Activated CD8-positive, alpha-beta memory T cell treated with anti-CD3 and anti-CD28 coated beads, Interleukin-2, amount 50 U/mL, for 4 hours (primary cell): ENCODE measurements at places on chromosomes 4 and X.

- no peak for DNase-seq
Measured at GRCh38 chr4:92231511-92231910, 72.3 kb upstream of the GRID2 start.

GRCh38 chr4:87502580-87503238 lies 26.5 kb downstream of the SPARCL1 start:
- no peak for DNase-seq

- DNase-seq = no peak
Measured at GRCh38 chr4:8682725-8683124, 90.2 kb downstream of the CPZ start.

- DNase-seq = no peak
Measured at GRCh38 chr4:15651676-15652075, 3.5 kb downstream of the FBXL5 start.

DNA sequence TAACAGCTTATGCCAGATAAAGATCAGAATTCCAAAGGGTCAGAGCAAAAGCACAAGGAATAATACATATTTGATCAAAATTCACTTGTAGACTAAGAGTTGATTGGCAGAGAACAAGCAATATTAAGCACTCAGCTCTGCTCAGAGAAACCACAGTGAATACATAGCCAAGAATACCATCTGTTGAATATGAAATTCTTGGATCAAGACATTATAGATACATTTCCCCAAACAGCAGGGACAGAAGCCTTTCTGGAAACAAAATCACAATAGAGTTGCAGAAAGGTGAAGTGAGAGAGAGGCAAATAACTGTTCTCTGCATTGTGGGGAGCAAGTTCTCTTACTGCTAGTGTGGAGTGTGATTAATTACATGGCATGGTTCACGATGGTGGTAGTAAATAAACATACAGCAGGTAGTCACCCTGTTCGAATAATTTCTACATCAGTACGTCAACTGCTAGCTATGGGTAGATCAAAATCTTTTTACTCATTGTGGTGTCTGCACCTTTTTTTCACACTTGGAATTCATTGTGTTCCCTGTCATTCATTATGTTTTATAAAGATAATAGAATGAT lies 366.7 kb downstream of the PCDH7 start:
- DNase-seq = no peak

DNA sequence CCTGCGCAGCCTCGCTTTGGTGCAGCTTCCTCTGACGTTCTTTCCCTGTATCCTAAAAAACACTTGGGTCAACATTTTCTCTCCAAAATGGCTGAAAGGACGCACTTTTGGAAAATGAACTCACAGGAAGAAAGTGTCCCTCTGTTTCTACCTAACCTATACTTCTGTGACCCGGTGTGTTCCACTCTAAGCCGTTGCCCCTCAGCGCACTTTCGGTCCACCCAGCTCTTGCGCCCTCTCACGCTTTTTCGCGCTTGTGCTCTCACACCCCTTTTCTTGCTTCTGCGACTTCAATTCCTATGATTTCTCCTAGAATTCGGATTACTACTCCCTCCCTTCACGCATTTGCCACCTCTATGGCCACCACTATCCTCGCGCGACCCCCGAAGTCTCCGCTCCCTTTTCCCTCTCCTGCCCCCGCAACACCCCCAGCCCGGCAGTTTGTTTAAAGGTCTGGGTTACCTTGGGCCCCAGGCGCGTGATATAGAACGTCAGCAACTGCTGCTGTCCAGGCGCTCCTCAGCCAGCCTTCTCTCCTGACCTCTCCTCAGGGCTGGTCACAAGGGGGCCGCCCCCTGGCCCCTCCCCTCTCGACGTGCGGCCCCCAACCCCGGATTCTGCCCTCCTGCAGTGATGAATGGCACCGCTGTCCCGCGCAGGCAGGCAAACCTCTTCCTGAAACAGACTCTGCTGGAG lies at the start of gene USP51:
Gene USP51, minus strand, starts transcription at position 535 of the 696 bp plus-strand sequence. CDS start 909 bp downstream, outside the sequence.
- DNase-seq = peak; percentile 23

DNA sequence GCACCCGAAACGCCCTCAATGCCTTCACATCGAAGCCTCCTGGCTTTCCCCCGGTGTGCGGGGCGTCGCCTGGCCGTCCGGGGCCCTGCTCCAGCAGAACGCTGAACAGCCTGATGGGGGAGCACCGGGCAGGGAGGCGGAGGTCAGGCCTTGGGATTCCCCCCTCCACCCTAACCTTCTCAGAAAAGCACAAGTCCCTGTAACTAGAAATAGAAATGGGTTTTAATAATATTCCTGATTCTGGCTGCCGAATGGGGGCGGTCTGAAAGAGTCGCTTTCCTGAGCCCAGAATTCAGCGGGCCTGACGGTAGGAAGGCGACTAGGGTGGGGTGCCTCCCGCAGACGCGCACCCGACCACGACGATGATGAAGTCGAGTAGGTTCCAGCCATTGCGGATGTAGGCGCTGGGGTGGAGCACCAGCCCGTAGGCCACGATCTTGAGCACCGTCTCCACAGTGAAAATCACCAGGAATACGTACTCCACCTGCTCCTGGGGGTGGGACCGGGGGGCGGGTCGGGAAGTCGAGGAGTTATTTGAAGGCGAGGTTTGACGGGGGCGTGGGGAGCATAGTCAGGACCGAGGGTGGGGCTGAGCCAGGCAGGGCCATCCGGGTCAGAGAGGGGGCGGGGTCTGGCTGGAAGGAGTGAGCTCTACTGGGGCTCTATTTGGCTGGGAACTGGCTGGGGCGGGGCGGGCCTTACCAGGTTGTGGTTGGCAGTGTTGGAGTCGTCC lies 2.5 kb downstream of the CACNA1F start:
- peak; percentile 54 for DNase-seq

DNA sequence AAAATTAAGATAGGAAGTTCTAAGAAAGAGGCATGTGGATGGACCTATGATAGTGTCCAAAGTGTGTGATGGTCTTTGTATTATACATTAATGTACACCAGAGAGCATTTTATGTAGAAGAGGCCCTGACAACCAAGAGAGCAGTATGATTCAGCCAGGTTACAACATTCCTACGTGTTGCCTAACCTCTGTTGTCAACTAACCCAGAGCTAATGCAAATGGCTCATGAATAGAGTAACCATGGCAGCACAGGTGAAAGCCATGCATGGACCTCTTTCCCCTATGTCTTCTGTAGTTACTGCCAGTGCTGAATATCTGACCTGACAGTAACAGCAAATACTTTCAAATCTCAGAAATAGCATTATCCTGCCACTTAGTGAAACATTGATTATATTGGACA lies 255.6 kb downstream of the NDST4 start:
- no peak for DNase-seq

DNA sequence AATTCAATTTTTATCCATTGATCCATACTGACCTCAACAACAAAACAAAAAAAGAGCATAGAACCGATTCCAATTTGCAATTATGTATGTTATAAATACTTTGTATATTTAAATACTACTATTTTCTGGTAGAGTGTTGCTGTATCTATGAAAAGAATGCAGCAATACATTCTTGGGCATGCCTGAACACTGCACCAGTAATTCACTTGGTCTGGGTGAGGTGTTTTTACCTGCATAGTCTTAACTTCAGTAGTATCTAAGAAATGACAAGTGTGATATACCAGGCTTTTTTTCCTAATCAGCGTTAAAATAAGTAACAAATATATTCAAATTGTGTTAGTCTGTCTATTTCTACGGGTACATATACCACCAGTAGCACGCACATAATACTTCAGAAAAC lies 120.2 kb downstream of the KLHL13 start:
- DNase-seq = no peak

- DNase-seq = no peak
Measured at GRCh38 chr4:123870216-123870876, 473.8 kb downstream of the SPRY1 start.

DNA sequence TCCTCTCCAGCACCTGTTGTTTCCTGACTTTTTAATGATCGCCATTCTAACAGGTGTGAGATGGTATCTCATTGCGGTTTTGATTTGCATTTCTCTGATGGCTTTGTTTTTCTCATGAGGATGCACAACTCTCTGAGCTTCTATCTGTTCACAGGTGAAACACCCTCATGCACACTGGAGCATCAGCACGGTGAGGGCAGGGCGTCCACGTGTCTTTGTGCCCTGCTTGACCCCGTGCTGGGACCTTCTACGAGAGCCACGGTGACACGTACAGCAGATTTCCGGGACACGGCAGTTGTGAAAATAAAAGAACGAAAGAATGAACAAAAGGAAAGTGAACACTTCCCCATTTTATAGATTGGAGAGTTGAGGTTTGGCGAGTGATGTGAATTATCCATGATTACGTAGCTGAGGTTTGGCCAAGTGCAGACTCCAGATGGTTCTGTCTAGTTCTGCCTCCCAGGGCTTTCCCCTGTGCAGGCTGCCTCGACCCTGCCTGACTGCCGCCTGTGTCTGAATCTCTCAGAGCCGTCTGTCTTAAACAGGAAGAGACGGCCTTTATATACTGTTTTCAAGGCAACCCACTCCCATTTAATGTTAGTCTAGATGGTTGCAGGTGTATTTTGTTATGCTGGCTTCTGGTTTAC lies 67.8 kb upstream of the SORBS2 start:
- no peak for DNase-seq
